ENCODE measurements at places on chromosomes 3 and 15.

DNA sequence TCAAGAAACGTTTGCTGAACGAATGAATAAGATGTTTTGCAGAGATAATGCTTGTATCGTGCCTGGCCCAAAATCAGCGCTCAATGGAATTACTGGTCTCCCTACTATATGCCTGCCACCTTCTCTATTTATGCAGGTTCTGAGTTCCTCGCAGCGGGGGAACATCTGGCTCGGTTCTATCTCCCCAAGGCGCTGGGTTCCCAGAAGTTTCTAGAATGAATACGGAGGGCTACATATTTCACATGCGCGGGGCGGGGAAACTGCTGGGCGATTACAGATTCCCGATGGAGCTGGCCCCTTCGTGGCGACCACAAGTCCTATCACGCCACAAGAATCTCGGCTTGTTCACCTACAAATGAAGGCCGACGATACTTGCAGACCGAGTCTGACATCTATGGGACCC, 411 bp upstream of the EIF2B5 start:
- no peak for DNase-seq

DNA sequence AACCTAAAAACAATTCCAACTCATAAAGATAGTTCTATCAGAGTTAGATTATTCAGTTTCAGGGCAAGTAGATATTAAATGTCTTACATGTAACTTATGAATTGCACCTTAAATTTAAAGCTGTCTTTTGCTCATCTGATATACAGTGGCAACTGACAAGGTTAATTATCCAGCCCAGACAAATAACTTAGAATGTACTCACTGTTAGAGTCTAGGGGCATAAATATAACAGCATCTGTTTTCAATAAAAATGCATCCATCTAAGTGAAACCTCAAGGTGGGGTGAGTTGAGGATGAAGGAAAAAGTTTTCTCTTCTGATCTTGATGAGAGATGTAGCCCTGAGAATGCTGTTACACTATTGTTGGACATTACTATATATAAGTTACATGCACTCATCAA, 112.6 kb downstream of the FBN1 start:
- no peak for DNase-seq

DNA sequence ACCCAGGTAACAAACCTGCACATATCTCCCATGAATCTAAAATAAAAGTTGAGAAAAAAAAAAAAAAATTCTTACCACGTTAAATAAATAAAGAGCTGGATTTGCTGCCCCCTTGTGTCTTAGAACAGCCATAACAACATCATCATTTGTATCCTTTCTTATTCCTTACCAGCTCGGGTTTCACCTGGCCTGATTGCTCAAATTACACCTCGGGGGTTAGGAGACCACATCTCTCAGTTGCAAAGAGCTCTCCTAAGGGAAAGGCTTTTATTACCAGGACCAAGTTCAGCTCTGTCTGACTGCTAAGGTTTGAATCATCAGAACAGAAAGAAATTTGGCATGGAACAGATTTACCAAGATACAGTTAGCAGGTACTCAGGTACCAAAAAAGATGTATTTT, 25.8 kb upstream of the RPL39L start:
- DNase-seq: peak; percentile 26

DNA sequence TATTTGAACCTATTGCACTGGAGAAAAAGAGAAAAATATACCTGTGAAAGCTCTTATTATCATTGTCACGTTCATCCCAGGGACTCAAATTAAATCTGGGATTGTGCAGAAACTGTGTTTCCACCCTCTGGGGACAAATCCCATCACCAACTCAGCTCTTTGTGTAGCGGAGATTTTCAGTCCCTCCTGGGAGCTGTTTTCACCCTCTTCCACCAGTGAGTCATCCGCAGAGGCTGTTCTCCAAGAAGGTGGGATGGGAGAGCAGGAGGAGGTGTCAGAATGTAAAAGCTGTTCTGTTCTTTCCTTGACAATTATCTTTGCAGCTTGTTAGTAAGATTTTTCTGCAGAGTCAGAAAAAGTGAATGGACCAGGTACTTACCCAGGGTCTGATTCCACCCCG, 28.0 kb downstream of the SV2B start:
- DNase-seq: no peak

- no peak for DNase-seq
These were observed 10.7 kb downstream of the USP4 start for GRCh38 chr3:49329186-49329585.

- no peak for DNase-seq
These were observed 981.9 kb downstream of the TUSC7 start for GRCh38 chr3:117691526-117691925.
